GM12878 (cell line): ENCODE measurements at places on chromosomes 2 and 18.

GRCh38 chr2:66305718-66306117 lies 129.2 kb upstream of the MEIS1 start:
- DNase-seq, result no peak

- DNase-seq, result no peak
These were observed 233.9 kb upstream of the LRATD1 start for GRCh38 chr2:14398641-14399040.

DNA sequence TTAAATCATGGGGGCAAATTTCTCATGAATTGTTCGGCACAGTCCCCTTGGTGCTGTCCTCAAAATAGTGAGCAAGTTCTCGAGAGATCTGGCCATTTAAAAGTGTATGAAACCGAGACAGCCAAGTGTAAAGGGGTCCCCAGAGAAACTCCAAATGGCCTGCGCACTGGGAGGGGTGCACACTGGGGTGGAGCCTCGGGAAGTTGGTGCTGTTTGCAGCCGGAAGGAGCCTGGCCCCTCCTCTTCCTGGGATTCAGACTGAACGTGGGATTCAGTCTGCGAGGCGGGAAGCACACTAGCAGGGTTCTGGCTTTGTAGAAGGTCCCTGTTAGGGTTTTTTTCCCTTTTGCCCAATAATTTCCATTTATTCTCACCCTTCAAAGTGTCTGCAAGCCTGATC lies 48.8 kb downstream of the RABL2A start:
- no peak for DNase-seq

DNA sequence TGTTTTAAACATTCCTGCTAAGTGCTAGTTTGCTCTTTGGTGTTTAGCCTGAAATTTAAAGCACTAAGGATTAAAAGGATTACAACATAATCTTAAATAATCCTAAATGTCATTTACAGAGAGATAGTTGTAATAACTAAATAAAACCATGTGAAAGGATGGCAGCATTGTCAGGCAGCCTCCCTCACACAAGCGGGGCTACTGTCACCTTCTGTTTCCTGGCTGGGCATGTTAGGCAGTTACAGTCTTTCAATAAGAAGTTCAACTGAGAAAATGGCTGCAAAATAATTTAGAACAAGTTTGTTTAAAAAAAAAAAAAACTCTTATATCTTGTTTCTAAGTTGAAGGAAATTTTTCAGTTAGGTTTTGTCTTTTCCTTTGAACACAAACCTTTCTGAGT lies 124.9 kb downstream of the ARHGAP15 start:
- no peak for DNase-seq

- no peak for DNase-seq
These were observed 32.6 kb downstream of the TNS1 start for GRCh38 chr2:217970206-217970605.

- DNase-seq, result no peak
These were observed 156.0 kb downstream of the TANC1 start for GRCh38 chr2:159124441-159124911.

DNA sequence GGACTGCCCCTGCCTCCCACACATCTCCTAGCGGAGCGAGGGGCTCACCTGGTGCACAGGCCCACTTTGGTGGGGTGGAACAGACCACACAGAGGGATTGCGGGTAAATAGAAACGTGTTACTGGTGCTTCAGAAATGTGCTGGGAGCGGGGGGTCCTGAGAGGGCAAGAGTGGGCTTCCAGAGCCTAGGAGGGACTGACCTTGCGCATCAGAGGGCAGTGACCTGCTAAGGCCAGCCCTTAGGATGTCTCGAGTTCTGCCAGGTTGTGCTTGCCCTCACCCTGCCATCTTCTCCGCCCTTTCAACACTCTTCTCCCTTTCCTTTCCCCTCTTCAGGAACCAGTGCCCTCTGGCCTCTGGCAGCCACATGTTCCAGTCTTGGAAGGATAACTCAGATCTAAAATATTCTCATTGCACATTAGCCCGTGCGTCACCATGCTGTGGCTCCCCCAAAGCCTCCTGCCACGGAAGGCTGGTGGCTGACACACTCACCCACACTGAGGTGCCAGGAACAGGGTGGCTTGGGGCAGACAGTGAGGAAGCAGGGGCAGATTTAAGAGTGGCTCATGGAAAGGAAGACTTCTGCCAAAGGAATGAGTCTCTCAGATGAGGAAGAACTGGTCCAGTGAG lies 89.6 kb downstream of the MCFD2 start:
- DNase-seq, result no peak

GRCh38 chr2:50006327-50006726 lies 852.0 kb upstream of the FSHR start:
- no peak for DNase-seq

DNA sequence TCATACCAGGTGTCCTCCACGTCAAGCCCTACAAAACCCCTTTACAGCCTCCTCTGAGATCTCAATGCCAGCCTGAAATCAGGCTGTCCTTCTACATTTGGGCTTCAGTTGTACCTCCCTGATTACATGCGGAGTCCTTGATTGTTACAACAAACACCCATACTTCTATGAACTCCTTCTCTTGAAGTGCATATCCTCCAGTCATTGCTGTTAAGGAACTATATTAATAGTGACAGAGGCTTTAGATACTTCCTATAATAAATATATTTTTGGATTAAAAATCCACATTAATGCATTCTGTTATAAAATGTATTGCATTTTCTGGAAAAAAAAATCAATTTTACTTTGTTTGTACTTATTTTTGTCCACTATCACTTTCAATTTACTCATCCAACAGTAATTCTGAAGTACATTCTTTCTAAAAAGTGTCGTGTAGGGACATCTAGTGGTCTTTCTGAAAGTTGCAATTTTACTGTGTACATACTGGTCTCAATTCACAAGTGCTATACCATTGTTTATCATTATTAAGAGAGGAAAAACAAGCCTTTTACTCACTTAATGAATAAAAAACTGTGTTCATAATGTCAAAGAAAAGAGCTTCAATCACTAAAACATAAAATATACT lies 316.4 kb downstream of the DSEL start:
- DNase-seq, result peak; percentile 11

DNA sequence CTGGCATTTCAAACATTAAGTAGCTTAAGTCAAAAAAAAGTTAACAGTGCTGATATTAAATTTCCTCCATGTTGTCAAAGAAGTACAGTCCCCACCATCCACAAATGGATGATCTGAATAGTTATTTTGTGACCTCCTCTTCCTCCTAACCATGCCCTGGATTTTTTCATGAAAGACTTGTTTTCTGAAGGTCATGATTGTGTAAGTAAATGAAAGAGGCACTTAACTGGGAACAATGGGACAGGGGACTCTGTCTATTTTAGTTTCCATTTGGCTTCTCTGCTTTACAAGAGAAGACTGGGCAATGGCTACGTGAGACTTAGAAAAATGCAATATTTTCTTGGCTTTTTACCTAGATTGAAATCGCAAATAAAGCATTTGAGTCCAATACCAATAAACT lies 32.2 kb downstream of the PECR start:
- DNase-seq, result no peak

- DNase-seq, result no peak
These were observed 179.0 kb downstream of the BARD1 start for GRCh38 chr2:214630402-214631045.

GRCh38 chr18:27428120-27428519 lies 243.0 kb upstream of the CHST9 start:
- no peak for DNase-seq

- DNase-seq, result no peak
These were observed 27.2 kb downstream of the MAP4K3 start for GRCh38 chr2:39409697-39410389.

DNA sequence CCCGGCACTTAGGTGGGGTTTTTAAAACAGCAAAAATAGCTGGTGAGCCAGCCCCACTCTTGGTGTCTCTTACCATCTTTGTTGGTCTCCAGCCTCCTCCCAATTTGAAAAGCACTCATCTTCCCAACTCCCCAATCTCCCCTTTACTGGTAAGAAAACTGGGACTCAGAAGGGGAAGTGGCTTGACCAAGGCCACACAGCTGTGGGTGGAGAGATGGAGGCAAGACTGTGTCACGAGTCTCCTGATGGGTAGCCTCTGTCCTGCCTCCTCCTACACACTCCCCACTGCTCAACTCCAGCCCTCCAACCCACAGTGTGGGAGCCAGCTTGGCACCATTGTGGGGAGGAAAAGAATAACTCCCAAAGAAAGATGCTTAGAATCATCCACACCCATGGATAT lies 140.4 kb downstream of the SMAD2 start:
- no peak for DNase-seq

DNA sequence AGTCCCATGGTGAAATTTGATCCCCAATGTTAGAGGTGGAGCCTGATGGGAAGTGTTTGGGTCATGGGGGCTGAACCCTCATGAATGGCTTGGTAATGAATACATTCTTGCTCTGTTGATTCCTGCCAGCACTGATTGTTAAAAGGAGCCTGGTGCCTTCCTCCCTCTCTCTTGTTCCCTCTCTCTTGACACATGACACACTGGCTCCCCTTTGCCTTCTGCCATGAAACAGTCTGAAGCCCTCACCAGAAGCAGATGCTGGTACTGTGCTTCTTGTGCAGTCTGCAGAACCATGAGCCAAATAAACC lies 30.6 kb upstream of the EPC2 start:
- DNase-seq, result no peak

- no peak for DNase-seq
These were observed 144.4 kb downstream of the MGAT5 start for GRCh38 chr2:134398300-134398699.

GRCh38 chr2:165687426-165688002 lies 106.5 kb downstream of the GALNT3 start:
- DNase-seq, result no peak

DNA sequence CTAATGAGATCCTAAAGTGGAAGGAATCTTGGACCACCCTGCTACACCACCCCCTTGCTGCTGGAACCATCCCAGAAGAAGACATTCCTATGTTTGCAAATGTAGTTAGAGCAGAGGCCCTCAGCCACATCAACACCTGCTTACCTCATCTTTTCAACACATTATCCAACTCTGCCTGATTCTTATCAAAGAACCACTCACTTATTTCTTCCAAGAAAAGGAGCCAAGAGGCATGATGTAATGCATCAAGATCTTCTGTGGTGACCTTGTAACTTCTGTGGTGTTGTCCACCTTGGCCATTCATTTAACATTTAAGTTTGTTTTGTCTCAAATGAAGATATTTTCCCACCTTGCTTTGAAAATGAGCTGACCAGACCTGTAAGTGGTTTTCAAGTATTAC lies 338.1 kb downstream of the CTNNA2 start:
- DNase-seq, result no peak
